H1 (cell line): ENCODE measurements at places on chromosomes 1 and 21. TPM values are rescaled to one million over a fixed set of nuclear protein-coding genes. Genes with fewer than 3 reads are reported as not detected.

DNA sequence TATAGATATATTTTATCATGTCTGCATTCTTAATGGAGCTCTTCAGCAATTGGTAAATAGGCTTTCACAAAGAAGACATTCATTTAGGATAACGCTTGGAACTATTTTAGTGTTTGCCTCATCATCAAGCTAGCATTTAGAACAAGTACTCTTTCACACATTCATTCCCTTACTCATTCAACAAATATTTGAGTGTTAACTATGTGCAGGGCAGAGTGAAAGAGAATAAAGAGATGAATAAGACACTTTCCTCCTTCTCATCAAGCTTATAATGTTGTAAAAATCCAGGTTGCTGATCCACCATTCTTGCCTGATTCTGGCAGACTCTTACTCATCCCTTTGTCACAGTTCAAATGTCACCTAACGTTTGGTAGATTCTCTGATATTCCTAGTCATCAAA lies 386.3 kb upstream of the BEND5 start:
- H3K36me3 ChIP-seq: no peaks in the 10 kb centered on the region
- no peak overlapping the region for H3K4me3 ChIP-seq
- DNase-seq: no peak
- H3K27me3 ChIP-seq: no peaks in the 10 kb centered on the region
- H3K4me1 ChIP-seq: no peaks in the 10 kb centered on the region
- H3K27ac ChIP-seq: no peak overlapping the region

- H3K36me3 ChIP-seq: no peaks in the 10 kb centered on the region
- H3K27me3 ChIP-seq: peaks cover 25% of the 10 kb centered on the region
- no peak overlapping the region for H3K27ac ChIP-seq
- DNase-seq: no peak
- no peak overlapping the region for H3K4me3 ChIP-seq
Observed at GRCh38 chr1:24921938-24922662, 8.0 kb downstream of the RUNX3 start.

DNA sequence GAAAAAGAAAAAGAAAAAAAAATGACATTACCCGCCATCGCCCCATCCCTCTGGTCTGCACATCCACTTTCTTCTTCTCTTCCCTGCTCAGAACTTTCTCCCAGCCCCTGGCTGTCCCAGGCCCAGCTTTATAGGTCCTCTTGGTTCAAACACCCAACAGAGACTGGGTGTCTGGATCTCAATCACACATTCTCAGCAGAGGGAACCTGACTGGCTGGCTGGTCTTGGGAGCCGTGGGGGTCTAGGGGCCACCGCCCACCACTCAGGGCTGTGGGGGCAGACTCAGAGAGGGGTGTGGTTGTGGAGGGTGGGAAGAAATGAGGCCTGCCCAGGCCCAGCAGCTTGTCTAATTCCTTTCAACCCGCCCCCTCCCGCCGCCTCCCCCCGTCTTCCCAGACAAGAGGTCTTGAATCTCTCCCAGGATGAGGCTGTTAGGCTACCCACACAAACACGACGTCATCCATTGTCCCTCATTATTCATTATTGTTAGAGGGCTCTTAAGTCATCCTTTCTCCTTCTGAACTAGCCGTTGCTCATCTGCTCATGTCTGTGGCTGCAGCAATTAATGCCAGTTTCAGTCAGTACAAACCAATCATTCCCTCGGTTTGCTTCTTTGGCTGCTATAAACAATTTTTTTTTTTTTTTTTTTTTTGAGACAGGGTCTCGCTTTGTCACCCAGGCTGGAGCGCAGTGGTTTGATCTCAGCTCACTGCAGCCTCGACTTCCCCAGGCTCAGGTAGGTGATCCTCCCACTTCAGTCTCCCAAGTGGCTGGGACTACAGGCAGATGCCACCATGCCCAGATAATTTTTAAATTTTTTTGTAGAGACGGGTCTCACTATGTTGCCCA lies 40.6 kb upstream of the CLIC4 start:
- peaks cover 15% of the 10 kb centered on the region for H3K4me1 ChIP-seq
- no peaks in the 10 kb centered on the region for H3K27me3 ChIP-seq
- H3K36me3 ChIP-seq: no peaks in the 10 kb centered on the region

- 0 out of 2 replicates have a peak, but pooled peaks cover 2% of the 10 kb centered on the region for H3K36me3 ChIP-seq
- peaks cover 16% of the 10 kb centered on the region for H3K4me1 ChIP-seq
- DNase-seq: peak; percentile 76
- H3K27me3 ChIP-seq: no peaks in the 10 kb centered on the region
- H3K4me3 ChIP-seq: peak overlapping the region; percentile 74
Observed at GRCh38 chr1:28518745-28519341, 13.0 kb downstream of the RCC1 start.

DNA sequence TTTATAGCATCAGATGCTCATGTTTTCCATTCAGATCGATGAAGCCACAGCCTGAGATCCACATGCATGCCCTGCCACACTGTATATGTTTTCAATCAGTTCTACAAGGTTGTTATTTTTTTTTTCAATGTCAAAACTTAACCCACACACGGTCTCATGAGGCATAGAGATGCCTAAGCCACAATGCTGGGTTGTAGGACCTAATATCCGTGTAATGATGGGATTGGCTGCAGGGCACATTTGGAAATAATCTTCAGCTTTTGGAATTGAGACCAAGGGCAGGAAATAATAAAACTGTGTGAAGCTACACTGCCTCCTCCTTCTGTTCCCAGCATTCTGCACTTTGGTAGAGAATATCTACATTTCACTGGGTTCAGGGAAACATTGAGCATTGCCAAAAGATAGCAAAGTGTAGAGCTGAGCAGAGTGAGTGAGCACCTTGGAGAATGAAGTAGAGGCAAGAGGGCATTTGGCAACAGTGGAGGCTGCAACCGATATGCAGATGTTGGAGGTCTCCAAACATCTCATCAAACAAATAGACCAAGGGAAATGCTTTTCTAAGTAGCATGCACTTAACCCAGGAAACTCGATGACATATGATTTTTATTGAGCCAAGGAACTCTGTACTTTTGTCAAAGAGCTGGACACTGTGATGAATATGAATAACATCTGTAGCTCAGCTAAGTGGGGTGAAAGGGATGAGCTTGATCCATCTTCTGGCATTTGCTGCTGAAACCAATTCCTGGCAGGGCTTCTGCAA lies 176.7 kb downstream of the LYPLAL1 start:
- no peak overlapping the region for H3K27ac ChIP-seq
- DNase-seq: no peak
- H3K4me3 ChIP-seq: no peak overlapping the region
- no peaks in the 10 kb centered on the region for H3K27me3 ChIP-seq
- H3K4me1 ChIP-seq: no peaks in the 10 kb centered on the region
- no peaks in the 10 kb centered on the region; the same call in 1 of the 2 replicates for H3K36me3 ChIP-seq

- H3K27ac ChIP-seq: no peak overlapping the region
- no peak overlapping the region for H3K4me3 ChIP-seq
- H3K4me1 ChIP-seq: no peaks in the 10 kb centered on the region
- H3K36me3 ChIP-seq: peaks cover 5% of the 10 kb centered on the region; the same call in 1 of the 2 replicates
Observed at GRCh38 chr1:165675794-165676193, 22.6 kb downstream of the ALDH9A1 start.

DNA sequence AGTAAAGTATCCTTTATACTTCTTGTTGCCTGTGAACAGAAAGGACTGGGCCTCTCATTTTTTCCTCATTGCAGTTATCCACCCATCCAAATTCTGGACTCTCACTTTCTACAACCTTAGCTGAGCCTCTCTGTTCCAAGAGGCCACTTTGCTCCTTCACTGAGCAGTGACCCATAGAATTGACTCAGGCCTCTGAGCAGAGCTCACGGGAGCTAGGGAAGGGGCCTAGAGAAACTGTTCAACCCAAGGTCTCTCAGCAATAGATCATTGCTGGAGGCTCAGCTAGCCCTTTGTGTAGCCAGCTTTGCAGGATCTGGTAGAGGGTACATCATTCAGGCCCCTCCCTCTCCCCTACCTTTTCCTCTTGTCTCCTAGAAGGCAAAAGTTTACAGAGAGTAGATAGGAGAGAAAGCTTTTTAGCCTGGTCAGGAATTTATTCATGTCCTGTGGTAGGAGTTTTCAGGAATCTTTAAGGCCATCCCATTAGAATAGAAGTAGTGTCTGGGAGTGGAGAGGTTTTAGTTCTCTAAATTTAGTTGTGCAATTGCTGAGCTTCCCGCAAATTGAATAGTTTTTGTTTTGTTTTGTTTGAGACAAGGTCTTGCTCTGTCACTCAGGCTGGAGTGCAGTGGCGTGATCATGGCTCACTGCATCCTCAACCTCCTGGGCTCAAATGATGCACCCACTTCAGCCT lies 6.7 kb downstream of the INTS3 start:
- H3K4me3 ChIP-seq: no peak overlapping the region
- no peaks in the 10 kb centered on the region for H3K27me3 ChIP-seq
- H3K27ac ChIP-seq: no peak overlapping the region
- no peak for DNase-seq
- H3K4me1 ChIP-seq: no peaks in the 10 kb centered on the region

DNA sequence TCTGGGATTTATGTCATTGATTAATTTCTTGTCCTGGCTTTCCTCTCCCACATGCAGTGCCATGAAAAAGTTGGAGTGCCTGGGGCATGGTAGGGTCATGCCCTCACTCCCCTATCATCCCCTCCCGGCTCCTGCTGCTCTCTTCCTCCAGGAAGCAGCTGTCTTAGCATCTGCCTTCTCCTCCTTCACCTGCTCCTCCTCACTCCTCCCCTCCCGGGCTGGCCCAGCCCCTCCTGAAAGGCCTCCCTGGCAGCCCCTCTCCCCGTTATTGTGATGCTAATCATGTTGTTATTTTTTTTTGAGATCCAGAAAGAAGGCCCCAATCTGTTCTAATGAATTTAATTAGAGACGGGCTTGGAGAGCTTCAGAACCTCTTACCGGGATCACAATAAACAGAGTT lies 36.3 kb upstream of the NFASC start:
- no peak for DNase-seq
- no peak overlapping the region for H3K27ac ChIP-seq
- H3K36me3 ChIP-seq: no peaks in the 10 kb centered on the region
- H3K4me3 ChIP-seq: no peak overlapping the region
- H3K27me3 ChIP-seq: no peaks in the 10 kb centered on the region; the same call in 1 of the 2 replicates

DNA sequence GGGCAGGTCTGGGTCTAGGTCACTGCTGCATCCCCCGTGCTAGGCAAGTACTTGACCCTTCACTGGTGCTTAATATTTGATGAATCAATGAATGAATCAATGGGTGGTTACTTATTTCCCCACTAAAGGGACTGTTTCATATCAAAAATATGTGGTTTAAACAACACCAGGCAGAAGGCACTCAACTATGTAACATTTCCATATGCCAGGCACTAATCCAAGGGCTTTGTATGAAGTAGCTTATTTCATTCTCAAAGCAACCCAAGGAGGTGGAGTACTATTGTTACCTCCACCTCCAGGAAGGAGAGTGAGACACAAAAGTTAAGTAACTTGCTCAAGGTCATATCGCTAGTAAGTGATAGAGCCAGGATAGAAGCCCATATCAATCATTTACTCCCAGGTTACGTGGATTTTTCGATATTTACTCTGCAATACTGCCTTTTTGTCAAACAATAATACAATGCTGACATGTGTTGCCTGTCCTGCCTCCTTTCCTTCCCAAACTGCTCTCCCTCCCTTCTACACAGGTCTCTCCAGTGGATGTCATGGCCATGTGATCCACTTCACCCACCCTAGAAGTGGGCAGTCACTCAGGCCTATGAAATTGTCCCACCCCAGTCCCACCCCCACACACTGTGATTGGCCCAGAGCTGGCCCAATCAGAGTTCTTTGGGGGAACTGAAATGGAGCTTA lies 142.8 kb downstream of the ETS2 start:
- peaks cover 13% of the 10 kb centered on the region for H3K4me1 ChIP-seq
- H3K36me3 ChIP-seq: no peaks in the 10 kb centered on the region
- H3K4me3 ChIP-seq: no peak overlapping the region
- no peak for DNase-seq
- H3K27me3 ChIP-seq: peaks cover 3% of the 10 kb centered on the region; the same call in 1 of the 2 replicates

- H3K27me3 ChIP-seq: no peaks in the 10 kb centered on the region
- H3K4me3 ChIP-seq: no peak overlapping the region
- DNase-seq: no peak
Observed at GRCh38 chr1:59880735-59881134, 45.8 kb downstream of the CYP2J2 start.

DNA sequence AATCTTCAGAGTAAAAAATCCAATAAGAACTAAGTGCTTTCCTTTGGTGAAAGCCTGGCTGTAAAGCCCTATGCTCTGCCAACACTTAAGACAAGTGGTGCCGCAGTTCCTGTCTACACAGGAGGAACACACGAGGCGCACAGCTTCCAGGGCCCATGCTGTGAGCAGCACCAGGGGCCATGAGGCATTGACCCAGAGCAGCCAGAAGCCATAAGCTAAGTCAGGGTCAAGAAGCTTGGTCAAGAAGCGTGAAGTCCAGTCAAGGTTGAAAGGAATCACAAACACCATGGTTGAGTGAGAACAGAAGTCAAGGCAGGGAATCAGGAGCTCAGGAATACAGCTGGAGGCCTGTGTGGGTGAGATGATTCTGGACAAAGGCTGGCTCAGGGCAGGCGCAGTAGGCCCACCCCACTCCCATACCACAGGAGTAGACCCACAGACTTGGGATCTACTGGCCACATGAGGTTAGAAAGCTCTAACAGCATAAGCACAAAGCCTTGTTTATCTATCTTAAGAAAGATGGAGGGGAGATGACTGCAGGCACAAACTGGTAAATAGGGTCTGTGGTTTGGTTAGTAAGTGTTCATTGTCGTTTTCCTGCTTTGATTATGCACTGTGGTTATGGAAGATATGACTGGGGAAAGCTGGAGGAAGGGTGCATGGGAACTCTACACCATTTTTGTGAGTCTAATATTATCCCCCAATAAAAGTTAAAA lies 42.9 kb upstream of the RCAN3 start:
- no peaks in the 10 kb centered on the region for H3K27me3 ChIP-seq
- DNase-seq: no peak
- no peaks in the 10 kb centered on the region for H3K36me3 ChIP-seq
- H3K4me3 ChIP-seq: no peak overlapping the region

NMNAT2 gene
- total RNA-seq: 20.9 and 23.8 TPM in 2 replicates

CALML6 gene
- total RNA-seq: 0.92 and 1.3 TPM in 2 replicates

UBE2Q1 gene
- total RNA-seq: 71.7 and 95.8 TPM in 2 replicates

C2CD4D gene
- 0.54 and 0.71 TPM in 2 replicates for total RNA-seq

CFHR2 gene
- total RNA-seq: not detected in 2 replicates

LDLRAD1 gene
- total RNA-seq: not detected in 2 replicates

TP73 gene
- 2.9 and 3.1 TPM in 2 replicates for total RNA-seq

USP33 gene
- total RNA-seq: 51.7 and 55.5 TPM in 2 replicates

SPATA1 gene
- 1.1 TPM in 2 replicates for total RNA-seq

ORC1 gene
- 49.0 and 49.7 TPM in 2 replicates for total RNA-seq
